ENCODE measurements at places on chromosomes 3 and 15.

GRCh38 chr3:184500344-184500923 lies 61.2 kb upstream of the EPHB3 start:
- DNase-seq = no peak

- no peak for DNase-seq
Observed at GRCh38 chr3:22495241-22495640, 707.9 kb upstream of the UBE2E2 start.

GRCh38 chr3:174440253-174440701 lies 418.9 kb upstream of the NAALADL2 start:
- no peak for DNase-seq

- no peak for DNase-seq
Observed at GRCh38 chr3:139297588-139298311, 46.1 kb upstream of the MRPS22 start.

DNA sequence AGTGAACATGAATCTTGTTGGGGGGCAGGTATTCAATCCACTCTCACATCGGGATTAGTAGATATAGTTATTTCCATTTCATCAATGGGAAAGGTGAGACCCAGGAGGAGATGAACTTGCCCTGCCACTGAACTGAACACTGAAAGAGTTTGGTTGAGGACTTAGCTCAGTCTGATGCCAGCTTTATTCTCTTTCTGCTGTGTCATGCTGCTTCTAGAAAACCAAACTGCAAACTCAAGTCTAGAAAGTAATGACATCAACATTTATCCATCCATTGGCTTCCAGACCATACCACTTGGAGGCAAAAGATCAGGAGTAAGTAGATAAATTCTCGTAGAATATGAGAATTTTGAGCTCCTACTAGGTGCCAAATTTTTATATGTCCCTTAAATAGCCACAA lies 288.0 kb upstream of the CTNNB1 start:
- DNase-seq = no peak

DNA sequence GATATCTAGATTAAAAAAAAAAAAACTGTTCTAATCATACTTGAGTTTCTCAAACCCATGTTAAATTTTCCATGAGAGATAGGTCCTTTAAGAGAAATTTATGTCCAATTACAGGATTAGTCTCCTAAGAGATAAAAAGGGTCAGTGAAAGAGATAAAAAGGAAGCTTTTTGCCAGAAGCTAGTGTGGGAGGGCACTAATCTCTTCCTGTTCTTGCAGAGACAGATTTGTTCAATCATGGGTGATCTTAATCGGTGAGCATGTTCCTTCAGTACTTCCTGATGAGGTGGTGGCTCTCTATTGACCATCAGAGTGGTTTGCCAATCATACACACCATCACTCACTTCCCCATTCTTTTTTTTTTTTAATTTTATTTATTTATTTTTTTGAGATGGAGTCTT lies 16.9 kb upstream of the LPP start:
- no peak for DNase-seq

DNA sequence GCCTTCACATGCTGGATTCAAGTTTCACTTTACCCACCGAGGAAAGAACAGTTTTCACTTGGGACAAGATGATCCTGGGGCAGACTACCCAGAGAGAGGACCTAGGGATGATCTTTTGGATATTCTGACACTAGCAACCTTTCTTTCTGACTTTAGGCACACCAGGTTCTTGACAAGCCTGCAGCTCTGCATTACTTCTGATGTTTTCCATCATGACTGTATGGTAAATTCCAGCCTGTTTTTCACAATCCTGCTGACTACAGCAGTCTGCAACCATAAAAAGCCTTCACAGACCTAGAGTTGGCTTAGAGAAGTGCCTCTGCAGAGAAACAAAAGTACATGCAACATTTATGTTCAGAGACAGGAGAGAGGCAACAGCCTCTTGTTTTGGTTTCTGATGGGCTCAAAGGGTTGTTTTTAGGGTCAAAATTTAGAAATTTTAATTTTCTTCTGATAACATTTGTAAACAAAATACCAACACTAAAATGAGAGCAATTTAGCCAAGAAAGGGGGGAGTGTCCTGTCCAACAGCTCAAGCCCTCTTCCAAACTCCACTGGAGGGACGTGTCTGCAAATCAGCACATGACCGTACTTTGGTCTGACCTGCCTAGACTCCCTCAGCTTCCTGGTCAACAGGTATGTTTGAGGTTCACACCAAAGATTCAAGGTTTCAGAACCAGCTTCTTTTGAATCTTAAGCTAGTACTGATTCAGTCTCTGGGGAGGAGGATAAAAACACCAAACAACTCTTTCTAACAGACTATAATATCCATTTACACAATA lies 799 bp downstream of the ABI3BP start:
- no peak for DNase-seq

GRCh38 chr3:161452179-161452578 lies 44.4 kb upstream of the OTOL1 start:
- DNase-seq = no peak

DNA sequence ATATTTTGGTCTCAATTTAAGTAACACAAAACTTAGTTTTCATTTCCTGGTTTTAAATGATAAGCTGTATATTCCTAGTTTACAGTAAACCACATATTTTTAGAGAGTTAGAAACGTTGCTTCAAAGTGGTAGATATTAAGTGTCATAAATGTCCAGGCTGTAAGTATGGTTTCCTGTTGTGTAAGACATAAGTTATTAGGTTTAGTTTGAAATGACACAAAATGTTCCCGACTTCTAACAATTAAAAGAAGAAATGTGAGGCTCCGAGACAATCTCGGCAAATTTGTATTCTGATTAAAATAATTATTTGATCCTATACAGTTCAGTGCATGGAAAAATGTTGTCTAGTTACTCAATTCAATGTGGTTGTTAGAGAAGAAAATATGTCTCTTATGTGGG lies 387.3 kb downstream of the EPHA3 start:
- no peak for DNase-seq

- DNase-seq = no peak
Observed at GRCh38 chr3:7752005-7752404, 749.6 kb upstream of the LMCD1 start.

DNA sequence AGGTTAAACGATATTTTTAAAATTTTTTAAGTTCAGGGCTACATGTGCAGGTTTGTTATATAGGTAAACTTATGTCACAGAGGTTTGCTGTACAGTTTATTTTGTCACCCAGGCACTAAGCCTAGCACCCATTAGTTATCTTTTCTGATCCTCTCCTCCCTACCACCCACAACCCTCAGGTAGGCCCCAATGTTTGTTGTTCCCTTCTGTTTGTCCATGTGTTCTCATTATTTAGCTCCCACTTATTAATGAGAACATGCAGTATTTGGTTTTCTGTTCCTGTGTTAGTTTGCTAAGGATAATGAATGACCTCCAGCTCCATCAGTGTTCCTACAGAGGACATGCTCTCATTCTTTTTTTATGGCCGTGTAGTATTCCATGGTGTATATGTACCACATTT lies 14.9 kb downstream of the FAM162A start:
- DNase-seq = no peak

DNA sequence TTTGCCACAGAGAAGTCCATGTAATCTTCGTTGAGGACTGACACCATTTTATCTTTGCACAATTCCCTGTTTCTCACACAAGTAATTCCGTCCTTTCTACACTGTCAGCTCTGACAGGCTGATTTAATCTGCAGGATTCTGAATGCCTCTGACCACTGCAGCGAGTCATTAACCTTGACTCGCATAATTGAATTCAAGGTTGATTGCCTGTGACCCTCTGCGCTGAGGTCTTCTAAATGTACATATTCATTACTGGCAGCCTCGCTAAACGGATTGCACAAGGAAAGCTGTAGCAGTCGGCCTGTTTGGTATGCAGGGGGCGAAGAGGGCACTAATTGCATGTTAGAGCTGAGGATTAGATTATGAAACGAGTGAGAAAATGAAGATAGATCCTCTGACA lies 147.8 kb downstream of the SHOX2 start:
- DNase-seq = no peak

DNA sequence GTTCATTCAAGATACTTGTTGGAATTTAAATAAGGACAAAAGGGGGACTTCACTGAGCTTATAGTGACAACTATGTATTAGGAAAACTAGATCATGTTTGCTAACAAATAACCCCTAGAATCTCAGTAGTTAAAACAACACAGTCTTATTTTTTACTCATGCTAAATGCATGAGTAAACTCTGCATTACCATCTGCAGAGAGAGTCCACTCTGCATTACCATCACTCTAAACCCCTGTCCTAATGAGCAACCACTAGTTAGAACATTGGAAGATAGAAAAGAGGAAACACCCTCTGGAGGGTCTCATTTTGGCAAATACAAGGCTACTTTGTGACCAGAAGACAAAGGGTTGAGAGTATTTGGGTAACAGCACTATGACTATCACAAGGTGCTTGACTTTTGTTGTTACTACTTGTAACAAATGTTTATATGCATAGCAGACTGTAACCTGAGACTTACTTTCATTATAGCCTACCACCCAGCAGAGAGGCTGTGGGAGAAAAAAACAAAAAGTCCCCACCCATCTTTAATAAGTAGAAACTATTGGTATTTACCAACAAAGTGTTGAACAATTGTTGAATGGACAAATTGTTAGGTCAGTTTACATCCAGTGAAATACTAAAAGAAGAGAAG lies 99.1 kb downstream of the OXSM start:
- no peak for DNase-seq

DNA sequence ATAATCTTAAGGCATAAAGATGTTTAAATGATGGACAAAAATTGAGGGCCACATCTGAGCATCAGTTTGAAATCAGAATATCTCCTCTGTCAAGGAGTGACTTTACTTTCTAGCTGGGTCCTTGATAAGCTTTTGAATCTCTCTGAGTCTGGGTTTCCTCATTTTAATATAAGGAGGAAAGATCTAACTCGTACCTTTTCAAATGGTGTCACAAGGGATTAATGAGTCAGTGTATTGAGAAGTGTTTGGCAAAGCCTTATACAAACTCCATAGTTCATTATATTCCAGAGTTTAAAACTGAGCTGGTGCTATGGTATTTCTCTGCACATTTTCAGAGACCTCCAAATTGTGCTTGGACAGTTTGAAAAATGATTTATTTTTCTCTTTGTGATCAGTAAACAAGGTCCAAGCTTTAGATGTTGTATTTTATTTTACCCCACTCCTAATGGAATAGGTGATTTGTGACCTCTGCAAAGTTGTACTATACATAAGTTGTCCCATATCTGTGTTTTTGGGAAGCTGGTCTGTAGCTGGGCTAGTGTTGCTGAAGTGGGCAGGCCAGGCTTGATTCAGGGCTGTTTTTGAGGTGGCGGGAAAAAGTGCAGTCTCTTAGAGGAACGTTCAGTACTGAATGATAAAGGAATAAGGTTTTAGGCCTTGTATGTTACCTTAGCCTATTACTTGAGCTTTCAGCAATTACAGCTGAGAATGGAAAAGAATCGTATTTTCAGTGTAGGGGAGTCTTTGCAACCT lies 5.6 kb downstream of the FNDC3B start:
- DNase-seq = no peak

DNA sequence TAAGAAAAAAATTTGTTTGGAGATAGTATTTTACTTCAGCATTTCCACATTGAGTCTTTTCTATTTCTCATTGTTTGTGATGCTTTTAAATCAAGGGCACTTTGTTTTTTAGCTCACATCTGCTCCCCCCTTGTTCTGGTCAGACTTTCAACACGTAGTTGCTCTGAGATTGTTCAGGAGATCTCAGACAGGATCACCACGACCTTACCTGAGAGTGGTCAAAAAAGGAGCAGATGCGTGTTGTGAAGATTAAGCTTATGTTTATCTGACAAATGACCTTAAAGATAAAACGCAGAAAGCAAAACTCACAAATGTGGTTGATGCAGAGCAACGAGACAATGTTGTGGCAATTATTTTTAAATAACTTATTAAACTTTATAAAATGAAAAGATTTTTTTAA lies 298.3 kb downstream of the ROBO2 start:
- no peak for DNase-seq

- DNase-seq = no peak
Observed at GRCh38 chr15:66580643-66581042, 14.8 kb upstream of the LCTL start.

DNA sequence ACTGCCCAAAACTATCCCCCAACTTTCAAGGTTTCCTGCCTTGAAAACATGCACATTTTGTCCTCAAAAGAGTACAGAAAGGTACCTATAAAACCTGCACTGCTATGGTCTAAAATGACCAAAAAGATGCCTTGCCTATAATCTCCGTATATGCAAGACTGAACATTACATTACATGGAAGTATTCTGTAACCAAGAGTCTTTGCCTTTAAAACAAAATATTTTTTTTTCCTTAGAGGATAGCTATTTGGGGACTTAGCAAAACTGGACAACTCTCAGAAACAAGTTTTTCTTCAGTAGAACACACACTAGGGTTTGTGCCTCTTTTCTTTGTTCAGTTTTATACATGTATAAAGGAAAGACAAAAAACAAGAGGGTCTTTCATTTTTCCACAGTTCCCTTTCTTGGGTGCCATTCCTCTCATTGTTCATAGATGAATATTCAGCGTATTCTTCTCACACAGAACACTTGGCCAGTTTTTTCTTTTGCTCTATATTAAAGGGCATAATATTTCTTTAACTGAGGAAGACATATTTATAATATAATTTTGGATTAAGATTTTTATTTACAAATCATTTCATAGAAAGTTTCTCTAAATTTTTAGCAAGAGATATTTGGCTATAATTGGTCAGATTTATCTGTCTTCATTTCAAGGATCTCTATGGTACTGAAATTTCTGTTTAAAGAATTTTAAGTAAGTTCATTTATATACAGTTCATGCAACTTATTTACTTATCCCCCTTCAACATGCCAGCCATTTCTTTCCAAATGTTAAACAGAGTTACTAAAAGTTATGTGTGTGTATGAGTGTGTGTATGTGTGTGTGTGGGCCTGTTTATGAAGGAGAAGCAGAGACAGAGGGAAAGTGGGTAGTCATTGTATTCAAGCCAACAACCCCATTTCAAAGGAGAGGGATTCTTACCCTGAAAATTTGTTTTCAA lies 142.6 kb downstream of the ZBTB20 start:
- DNase-seq = no peak

GRCh38 chr3:109382588-109382987 lies 45.2 kb upstream of the DPPA4 start:
- no peak for DNase-seq

- no peak for DNase-seq
Observed at GRCh38 chr3:143309705-143310104, 190.1 kb downstream of the CHST2 start.

GRCh38 chr3:177050501-177051237 lies 146.6 kb downstream of the TBL1XR1 start:
- DNase-seq = no peak

- no peak for DNase-seq
Observed at GRCh38 chr15:88029696-88030095, 226.8 kb downstream of the NTRK3 start.

Measured in activated B cell treated with CpG ODN at 0.5 μM for 24 hours (primary cell).